ENCODE measurements at places on chromosomes 2 and 18.
A peak's percentile ranks its signal among the peaks of the same experiment; 100 is the strongest.

GRCh38 chr2:45046786-45047185 is 37.5 kb upstream of the SIX2 start:
- DNase-seq: no peak

DNA sequence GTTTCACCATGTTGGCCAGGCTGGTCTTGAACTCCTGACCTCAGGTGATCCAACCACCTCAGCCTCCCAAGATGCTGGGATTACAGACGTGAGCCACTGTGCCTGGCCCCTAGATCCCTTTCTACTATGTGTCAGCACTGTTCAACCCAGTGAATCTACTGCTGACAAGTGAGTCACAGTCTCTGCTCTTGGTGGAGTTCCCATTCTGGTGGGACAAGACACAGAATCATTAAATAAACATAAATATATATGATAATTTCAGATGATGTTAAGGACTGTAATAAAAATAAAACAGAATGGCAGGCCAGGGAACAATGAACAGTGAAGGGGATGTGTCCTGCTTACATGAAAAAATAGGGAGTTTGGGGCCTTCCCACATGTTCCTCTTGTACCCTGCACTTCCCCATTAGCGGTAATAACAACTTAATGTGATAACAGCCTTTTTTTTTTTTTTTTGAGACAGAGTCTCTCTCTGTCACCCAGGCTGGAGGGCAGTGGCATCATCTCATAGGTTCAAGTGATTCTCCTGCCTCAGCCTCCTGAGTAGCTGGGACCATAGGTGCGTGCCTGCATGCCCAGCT is 112.2 kb downstream of the CPO start:
- no peak for DNase-seq

DNA sequence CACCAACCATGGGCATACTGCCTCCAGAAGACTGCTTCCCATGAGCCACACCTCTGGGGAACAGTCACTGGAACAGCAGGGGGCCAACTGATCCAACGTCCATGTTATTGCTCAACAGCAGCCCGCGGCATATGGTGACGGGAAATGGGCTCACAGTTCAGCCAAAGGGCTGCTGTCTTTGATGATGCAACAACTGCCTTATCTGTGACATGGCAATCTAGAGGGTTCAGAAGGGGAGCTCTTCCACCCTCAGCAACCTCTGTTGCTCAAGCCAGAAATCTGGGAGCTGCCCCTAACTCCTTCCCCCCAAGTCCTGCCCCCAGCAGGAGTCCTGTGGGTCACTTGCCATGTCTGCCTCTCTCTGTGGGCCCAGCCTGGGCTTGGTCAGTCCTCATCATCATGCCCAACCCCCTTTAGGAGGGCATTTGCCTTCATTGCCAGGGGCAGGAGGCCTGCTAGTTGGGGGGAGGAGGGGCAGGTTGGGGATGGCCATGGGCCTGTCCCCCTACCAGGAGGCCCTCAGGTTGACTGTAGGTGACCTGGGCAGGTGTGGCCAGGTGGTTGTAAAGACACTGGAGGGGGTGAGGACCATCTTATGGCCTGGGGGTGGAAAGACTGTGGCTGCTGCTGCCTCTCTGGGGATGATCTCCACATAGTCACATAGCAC is 212.9 kb downstream of the CYP26B1 start:
- no peak for DNase-seq

DNA sequence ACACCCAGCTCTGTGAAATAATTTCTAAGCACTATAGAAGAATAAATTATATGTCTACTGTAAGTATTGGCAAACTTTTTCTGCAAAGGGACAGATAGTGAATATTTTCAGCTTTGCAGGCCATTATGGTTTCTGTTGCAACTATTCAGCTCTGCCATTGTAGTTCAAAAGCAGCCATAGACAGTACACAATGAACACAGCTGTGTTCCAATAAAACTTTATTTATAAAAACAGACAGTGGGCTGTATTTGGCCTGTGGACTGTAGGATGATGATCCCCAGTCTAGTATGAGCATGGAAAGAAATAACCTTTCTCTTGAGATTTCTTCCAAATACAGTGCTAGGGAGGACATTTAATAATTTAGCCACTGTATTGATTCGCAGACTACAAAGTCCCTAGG is 35.2 kb upstream of the THOC1 start:
- DNase-seq: no peak

GRCh38 chr2:26720322-26721114 is 28.0 kb downstream of the KCNK3 start:
- DNase-seq: no peak

DNA sequence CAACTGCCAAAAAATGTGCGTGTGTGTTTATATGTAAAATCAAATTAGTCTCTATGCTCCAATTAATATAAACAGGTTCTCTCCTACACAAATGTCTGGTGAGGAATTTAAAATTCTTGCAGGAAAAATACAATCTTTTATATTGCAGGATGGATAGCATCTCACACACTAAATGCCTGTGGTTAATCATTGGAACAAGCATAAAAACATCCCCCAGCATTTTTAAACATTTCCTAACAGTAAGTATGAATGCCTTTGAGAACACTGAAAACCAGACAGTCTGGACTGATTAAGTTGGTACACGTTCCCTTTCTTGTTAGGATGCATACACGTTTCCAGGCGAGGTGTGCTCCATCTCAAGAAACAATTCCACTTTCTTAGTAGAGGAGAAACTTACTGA is 29.9 kb upstream of the PDE1A start:
- no peak for DNase-seq

DNA sequence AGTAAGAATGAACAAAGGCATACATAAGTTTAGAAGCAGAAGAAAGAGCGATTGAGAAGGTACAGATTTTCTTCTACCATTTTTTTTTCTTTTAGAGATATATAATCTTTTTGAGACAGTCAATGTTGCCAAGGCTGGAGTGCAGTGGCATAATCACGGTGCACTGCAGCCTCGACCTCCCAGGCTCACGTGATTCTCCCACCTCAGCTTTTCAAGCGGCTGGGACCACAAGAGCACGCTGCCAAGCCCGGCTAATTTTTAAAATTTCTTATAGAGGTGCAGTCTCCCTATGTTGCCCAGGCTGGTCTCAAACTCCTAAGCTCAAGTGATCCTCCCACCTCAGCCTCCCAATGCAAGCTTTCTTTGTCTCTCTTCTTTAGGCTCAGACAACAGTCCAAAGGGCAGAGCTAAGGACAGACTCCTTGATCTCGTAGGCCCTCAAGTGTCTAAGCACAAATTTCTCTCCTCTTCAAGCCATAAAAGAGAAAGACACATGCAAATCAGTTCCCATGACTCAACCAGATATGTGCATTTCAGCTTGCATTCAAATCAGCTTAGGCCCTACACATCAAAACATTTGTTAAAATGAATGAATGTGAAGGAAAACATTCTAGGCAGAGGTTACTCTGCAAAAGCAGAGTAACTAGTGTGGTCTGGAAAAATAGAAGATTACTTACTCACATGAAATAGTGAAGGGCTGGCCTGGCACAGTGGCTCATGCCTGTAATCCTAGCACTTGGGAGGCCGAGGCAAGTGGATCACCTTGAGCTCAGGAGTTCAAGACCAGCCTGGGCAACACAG is 18.0 kb downstream of the ITSN2 start:
- DNase-seq: no peak

GRCh38 chr18:74420926-74421325 is 36.2 kb downstream of the DIPK1C start:
- DNase-seq: no peak

- no peak for DNase-seq
These were observed 589.6 kb upstream of the FAM98A start for GRCh38 chr2:34188464-34189303.

- DNase-seq: no peak
These were observed 1855.7 kb upstream of the CELF4 start for GRCh38 chr18:39421276-39421675.

DNA sequence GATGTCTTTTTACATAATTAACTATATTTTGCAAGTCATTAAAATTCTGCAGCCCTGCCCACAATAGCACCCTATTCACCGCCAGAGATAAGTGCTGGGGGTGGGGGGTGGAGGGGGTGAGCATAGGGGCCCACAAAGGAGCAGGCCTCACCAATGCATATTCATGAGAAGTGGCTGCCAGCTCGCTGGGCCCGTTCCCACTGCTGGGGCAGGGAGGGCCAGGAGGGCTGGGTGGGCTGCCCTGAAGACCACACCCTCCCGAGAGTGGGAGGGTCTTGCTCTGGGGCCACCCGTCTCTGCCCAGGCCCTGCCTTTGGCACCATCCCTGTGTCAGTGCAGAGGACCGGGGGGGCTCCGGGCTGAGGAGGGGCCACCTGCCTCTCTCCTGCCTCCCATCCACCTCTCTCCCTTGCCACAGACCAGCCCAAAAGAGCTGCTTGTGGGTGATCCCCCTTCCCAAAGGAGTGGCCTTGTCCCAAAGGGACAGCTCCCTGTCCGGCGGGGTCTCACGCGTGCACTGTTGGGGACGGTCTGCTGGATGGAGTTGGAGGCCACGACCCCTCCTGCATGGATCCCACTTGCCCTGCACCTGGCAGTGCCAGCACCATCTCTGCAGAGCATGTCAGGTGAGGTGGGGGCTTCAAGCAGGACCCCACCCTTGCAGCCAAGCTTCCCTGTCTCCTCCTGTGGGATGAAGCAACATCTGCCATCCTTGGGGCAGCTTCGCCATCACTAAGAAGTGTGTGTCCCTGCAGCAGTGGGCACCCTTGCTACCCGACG is 138.8 kb upstream of the GPC1 start:
- DNase-seq: no peak

GRCh38 chr2:146457221-146457620 is 1387.6 kb upstream of the ACVR2A start:
- no peak for DNase-seq

DNA sequence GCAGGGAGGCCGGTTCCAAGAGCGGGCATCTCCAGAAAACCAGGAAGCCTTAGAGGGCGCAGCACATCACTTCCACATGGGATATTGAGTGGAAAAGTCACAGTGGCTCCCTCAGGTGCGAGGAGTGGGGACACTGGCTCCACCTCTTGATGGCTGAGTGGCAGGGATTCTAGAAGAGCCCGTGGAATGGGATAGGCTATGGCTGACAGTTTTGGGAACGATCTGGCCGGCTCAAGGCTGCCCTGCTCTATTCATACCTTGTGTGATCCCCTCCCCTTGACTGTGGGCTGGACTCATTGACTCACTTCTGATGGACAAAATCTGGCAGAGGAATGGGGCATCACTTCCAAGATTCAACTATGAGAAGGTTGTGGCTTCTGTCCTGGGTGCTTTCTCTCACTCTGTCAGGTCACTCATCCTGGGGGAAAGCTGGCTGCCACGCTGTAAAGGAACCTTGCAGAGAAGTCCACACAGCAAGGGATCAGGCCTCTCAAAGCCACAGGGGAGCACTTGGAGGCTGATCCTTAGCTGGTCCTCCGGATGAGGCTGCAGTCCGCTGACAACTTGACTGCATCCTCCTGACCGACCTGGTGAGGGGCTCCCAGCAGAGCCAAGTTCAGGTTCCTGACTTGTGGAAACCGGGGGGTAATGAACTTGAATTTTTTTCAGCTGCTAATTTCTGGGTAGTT is 46.7 kb upstream of the HS6ST1 start:
- no peak for DNase-seq

GRCh38 chr2:136653861-136654260 is 111.5 kb upstream of the THSD7B start:
- no peak for DNase-seq

- DNase-seq: no peak
These were observed 23.7 kb downstream of the CRACDL start for GRCh38 chr2:98912221-98912851.

DNA sequence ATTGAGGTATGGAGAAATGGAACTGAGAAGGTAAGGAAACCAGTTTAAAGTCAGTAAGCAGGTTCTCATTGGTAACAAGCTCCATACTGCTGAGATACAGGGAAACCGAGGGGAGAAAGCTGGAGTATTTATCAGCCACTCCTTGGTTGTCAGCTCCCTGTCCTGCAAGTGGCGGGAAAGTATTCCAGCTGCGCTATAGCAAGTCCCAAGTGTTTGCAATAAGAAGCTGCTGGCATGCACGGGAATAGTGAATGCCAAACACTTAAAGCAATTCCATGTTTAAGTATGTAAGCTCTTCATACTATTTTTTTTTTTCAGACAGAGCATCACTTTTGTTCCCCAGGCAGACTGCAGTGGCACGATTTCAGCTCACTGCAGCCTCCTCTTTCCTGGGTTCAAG is 1601.1 kb downstream of the SUCLG1 start:
- no peak for DNase-seq

DNA sequence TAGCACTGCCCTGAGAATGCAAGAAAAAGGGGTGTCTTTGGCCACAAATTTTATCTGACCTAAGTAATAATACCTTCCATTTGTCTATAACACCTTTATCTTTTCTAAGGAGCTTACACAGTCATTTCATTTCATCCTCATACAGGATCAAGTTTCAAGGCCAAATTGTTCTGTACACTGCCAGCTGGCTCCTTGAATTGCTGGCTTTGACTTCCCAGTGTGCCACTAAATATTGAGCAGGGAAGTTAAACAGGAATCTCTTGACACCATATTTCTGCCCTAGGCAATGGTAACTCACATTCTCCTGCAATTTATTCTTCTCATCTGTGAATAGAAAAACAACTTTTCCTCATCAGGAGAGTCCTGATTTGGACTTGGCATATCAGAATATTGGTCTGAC is 195.1 kb upstream of the LRP1B start:
- DNase-seq: no peak

- DNase-seq: peak; percentile 68
These were observed 67.1 kb downstream of the SUMO1 start for GRCh38 chr2:202171241-202171825.

- no peak for DNase-seq
These were observed 36.1 kb upstream of the OTOF start for GRCh38 chr2:26514045-26514444.

- DNase-seq: no peak
These were observed 299.0 kb downstream of the MYCN start for GRCh38 chr2:16239296-16239850.

DNA sequence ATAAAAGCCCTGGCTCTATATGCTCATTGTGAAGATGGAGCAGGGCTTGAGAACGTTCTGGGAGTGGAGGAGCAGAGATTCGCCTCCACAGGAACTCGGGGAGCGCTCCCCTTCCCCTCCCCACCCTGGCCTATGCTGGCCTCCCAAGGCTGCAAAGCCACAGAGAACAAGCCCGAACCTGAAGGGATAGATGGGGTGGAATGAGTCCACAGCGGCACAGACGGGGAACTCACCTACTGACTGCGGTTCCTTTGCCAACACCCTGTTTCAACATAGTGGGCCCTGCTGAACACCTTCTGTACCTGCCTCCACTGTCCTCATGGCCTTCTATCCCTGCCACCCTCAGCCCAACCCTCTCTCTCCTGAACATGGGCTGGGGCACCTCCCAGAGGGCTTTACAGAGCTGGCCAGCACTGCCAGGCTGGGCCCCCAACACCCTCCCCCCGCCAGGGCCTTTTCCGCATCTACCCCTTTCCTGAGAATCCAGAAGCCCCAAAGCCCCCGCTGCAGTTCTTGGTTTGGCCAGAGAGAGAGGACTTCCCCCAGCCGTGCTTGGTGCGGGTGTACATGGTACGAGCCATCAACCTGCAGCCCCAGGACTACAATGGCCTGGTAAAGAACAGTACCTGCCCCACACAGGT is 41.5 kb downstream of the LMAN2L start:
- no peak for DNase-seq

- no peak for DNase-seq
These were observed 894.7 kb downstream of the TMEM182 start for GRCh38 chr2:103656558-103656957.
